ENCODE measurements at places on chromosomes 1 and 21.
A peak's percentile ranks its signal among the peaks of the same experiment; 100 is the strongest.

- no peak for DNase-seq
These were observed 268.0 kb downstream of the ATG4C start for GRCh38 chr1:63051886-63052285.

- no peak for DNase-seq
These were observed 377.4 kb downstream of the RRAGC start for GRCh38 chr1:38481871-38482826.

GRCh38 chr21:27077501-27077900 lies 110.6 kb upstream of the ADAMTS5 start:
- no peak for DNase-seq

GRCh38 chr1:228510101-228510802 lies 23.1 kb downstream of the RNF187 start:
- DNase-seq: no peak

- DNase-seq: no peak
These were observed 56.9 kb downstream of the LYST start for GRCh38 chr1:235809688-235810397.

GRCh38 chr21:20040768-20041167 lies 957.4 kb upstream of the NCAM2 start:
- no peak for DNase-seq

DNA sequence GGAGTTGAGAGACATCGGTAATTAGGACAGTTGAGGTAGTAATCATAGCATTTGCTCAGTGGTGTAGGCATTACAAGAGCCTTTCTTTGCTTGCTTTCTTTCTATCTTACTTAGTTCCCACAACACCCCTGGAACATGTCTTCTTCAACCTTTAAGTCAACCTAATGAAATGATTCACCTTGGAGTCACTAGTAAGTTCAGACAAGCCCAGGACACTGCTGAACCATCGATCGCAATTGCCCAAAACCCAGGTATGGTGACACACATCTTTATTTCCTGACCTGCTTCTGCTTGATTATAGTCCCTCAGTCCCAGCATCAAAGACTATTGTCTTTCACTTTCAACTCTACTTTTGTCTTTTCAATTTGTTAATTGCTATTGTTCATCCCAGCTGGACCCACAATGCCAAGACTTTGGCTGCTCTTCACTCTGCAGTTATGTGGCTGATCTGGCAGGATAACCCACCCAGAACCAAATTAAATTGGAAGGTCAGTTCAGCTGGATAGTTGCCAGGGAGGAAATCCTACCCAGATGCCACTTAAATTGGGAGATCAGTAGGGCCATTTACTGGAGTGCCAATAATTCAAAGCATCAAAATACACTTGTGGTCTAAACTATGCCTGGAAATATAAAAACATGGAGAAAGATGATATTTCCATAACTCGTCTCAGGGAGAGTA lies 272.9 kb downstream of the RWDD3 start:
- DNase-seq: no peak

DNA sequence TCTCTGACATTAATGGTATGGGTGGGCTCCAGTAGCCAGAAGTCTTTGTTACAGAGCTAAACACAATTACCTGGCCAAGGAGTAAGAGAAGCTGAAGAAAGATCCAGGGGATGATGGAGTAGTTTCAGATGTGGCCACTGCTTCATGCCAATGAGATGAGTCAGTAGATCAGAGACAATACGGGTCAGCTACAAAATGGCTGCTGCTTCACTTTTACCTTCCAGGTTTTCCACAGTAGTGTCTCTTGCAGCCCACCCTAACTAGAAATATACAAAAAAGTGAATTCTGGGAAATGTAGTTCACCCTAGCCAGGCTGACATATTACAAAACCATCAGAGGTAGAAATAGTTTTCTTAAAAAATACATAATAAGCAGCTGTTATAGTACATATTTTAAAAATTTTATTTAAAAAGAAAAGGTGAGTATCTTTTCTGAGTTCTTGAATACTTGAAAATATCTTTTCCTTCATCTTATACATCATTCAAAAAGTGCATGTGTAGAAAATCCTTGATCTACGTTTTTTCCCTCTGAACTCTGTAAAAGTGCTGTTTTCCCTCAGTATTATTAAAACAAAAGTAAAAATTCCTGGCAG lies 36.1 kb downstream of the LRIF1 start:
- DNase-seq: no peak

GRCh38 chr1:29648026-29648425 lies 411.7 kb downstream of the PTPRU start:
- DNase-seq: no peak

- DNase-seq: no peak
These were observed 261.2 kb downstream of the S1PR1 start for GRCh38 chr1:101497881-101498559.

- DNase-seq: peak; percentile 46
These were observed 191.8 kb downstream of the TPR start for GRCh38 chr1:186183219-186183618.

- no peak for DNase-seq
These were observed 47.7 kb downstream of the UTP25 start for GRCh38 chr1:209875515-209875914.

DNA sequence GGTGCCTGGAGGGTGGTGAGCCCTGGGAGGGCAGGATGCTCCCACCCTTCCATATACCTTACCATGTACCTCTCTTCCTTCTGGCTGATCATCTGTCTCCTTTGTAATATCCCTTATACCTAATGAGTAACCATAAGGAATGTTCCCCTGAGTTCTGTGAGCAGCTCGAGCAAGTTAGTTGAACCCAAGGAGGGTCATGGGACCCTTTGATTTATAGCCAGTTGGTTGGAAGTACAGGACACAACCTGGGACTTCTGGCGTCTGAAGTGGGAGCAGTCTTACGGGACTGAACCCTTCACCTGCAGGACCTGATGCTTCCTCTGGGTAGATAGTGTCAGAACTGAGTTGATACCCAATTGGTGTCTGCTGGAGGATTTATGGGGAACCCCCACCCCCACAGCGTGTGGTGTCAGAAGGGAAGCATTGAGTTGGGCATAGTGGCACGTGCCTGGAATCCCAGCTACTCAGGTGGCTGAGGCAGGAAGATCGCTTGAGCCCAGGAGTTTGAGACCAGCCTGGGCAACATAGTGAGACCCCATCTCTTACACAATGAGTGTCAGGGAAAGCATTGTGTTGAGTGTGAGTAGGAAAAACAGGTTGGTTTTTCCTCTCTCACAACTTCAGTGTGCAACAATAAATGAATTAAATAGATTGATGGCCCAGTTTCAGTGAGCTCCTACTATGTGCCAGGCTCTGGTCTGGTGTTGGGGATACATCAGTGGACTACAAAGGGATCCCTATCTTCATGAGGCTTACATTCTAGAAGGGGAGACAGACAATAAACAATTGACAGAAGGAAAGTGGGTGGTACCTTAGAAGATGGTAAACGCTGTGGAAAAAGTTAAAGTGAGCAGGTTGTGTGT lies 16.0 kb downstream of the DNAJC16 start:
- DNase-seq: no peak

- DNase-seq: peak; percentile 38
These were observed at the start of gene MEGF6 for GRCh38 chr1:3611170-3612019. Gene MEGF6 (minus strand): TSS chr1:3611508. CDS start chr1:3611268, 240 bp downstream.

DNA sequence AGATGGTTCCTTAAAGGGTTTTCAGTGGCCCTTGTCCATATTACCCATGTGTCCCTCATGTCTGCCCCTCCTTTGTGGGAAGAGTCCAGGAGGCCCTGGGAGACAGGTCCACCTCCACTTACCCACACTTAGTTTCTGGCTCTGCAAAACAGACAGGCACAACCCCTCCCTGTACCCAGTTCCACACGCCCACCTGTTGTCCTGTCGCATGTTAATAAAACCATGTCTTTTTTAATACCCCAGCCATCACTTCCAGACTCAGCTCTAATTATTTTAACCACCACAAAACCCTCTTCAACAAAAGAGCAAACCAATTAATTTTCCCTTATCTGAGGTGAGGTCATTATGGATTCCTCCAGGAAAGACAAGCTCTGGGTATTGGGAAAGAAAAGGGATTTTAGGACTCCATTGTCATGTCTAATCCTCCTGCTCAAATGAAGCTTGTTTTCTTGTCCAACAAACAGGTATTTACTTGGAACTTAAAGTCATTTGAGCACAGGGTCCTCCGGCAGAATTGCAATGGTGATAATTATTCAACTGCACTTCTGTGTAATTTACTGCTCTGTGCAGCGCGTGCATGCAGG lies 68.9 kb downstream of the CCDC185 start:
- DNase-seq: no peak

GRCh38 chr1:163162381-163162914 lies 40.3 kb downstream of the RGS5 start:
- no peak for DNase-seq
